ENCODE measurements at places on chromosomes 3 and 15.

DNA sequence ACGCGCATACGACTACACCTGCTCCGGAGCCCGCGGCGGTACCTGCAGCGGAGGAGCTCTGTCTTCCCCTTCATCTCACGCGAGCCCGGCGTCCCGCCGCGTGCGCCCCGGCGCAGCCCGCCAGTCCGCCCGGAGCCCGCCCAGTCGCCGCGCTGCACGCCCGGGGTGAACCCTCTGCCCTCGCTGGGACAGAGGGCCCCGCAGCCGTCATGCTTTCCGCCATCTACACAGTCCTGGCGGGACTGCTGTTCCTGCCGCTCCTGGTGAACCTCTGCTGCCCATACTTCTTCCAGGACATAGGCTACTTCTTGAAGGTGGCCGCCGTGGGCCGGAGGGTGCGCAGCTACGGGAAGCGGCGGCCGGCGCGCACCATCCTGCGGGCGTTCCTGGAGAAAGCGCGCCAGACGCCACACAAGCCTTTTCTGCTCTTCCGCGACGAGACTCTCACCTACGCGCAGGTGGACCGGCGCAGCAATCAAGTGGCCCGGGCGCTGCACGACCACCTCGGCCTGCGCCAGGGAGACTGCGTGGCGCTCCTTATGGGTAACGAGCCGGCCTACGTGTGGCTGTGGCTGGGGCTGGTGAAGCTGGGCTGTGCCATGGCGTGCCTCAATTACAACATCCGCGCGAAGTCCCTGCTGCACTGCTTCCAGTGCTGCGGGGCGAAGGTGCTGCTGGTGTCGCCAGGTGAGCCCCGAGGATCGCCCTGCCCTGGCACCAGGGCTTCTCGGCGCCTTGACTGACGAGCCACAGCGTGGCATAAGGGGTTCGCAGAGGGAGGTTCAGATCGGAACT lies 420 bp downstream of the SLC27A2 start:
- H3K27ac ChIP-seq: no peak overlapping the region
- H3K4me1 ChIP-seq: no peaks in the 10 kb centered on the region
- peak overlapping the region; percentile 46 for H3K4me3 ChIP-seq
- no peaks in the 10 kb centered on the region for H3K36me3 ChIP-seq

DNA sequence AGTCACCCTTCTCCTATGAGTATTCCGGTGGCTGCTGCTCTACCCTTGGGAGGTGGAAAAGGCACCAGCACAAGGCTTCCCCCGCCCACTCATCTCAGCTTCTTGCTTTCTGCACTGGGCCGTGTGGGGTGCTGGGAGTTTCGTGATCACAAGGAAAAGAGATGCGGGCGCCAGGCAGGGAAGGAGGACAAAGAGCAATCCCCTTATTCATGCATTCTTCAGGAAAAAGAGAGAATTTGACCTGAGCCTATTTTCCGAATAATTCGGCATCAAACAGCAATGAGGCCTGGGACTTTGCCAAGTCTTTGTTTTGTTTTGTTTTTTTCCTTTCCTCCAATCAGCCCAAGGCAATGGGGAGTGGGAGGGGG lies 102.2 kb upstream of the LPP start:
- no peaks in the 10 kb centered on the region for H3K27me3 ChIP-seq
- no peaks in the 10 kb centered on the region for H3K36me3 ChIP-seq
- H3K27ac ChIP-seq: no peak overlapping the region
- DNase-seq: no peak
- H3K4me1 ChIP-seq: peaks cover 4% of the 10 kb centered on the region
- no peak overlapping the region for H3K4me3 ChIP-seq

- H3K4me3 ChIP-seq: no peak overlapping the region
- no peaks in the 10 kb centered on the region for H3K4me1 ChIP-seq
- no peaks in the 10 kb centered on the region for H3K27me3 ChIP-seq
- no peaks in the 10 kb centered on the region for H3K36me3 ChIP-seq
- DNase-seq: no peak
Observed at GRCh38 chr3:4795905-4796304, 183.3 kb upstream of the BHLHE40 start.

GRCh38 chr15:71807691-71808091 lies 2.7 kb upstream of the NR2E3 start:
- H3K4me1 ChIP-seq: peaks cover 11% of the 10 kb centered on the region
- no peak overlapping the region for H3K27ac ChIP-seq
- no peak for DNase-seq
- no peaks in the 10 kb centered on the region for H3K36me3 ChIP-seq
- no peaks in the 10 kb centered on the region for H3K27me3 ChIP-seq
- no peak overlapping the region for H3K4me3 ChIP-seq

- H3K36me3 ChIP-seq: no peaks in the 10 kb centered on the region
- H3K27me3 ChIP-seq: no peaks in the 10 kb centered on the region
- DNase-seq: no peak
- H3K27ac ChIP-seq: no peak overlapping the region
- H3K4me1 ChIP-seq: peaks cover 3% of the 10 kb centered on the region
Observed at GRCh38 chr3:160707187-160707794, 30.3 kb downstream of the ARL14 start.

DNA sequence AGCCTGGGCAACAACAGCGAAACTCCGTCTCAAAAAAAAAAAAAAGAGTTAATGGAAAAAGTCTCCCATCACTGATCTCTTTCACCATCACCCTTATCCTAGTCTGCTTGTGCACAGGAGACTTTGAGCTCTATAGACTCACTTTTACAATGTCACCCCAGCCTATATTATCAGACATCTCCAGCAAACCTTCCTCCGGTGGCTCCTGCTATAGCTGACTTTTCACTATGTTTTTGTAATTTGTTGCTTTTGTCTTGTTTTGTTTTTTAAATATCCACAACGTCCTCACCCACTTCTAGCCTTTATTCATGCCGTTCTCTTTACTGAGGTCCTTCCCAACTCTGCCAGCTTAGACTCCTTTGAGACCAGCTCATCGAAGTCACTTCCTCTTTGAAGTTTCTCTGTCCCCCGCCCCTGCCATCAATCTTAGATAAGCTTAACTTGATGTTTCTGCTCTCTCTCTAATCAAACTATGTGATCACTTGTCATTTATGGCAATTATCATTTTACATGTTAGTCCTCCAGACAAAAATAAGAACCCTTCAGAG lies 82.7 kb upstream of the CHD2 start:
- H3K4me3 ChIP-seq: no peak overlapping the region
- H3K27me3 ChIP-seq: no peaks in the 10 kb centered on the region
- H3K4me1 ChIP-seq: peaks cover 7% of the 10 kb centered on the region
- no peak for DNase-seq
- no peaks in the 10 kb centered on the region for H3K36me3 ChIP-seq

DNA sequence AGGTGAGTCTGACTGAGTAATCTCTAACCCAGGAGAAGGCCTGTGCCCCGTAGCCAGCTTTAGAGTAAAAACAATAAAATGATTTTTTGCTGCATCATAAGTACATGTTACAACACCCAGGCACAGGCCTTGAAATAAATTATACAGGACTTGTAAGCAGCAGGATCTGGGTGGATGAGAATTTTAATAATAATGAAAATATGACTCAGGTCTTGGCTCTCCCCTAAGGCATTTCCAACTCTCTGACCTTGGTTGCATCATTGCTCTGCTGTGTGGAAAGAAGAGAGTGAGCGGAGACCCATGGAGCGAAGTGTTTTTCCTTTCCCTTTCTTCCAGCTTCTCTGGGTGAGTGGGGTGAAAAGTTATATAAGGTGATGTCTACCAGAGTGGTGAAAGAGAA lies 44.6 kb downstream of the EOMES start:
- no peak overlapping the region for H3K27ac ChIP-seq
- H3K4me1 ChIP-seq: no peaks in the 10 kb centered on the region
- no peaks in the 10 kb centered on the region for H3K36me3 ChIP-seq
- H3K27me3 ChIP-seq: no peaks in the 10 kb centered on the region
- no peak for DNase-seq

DNA sequence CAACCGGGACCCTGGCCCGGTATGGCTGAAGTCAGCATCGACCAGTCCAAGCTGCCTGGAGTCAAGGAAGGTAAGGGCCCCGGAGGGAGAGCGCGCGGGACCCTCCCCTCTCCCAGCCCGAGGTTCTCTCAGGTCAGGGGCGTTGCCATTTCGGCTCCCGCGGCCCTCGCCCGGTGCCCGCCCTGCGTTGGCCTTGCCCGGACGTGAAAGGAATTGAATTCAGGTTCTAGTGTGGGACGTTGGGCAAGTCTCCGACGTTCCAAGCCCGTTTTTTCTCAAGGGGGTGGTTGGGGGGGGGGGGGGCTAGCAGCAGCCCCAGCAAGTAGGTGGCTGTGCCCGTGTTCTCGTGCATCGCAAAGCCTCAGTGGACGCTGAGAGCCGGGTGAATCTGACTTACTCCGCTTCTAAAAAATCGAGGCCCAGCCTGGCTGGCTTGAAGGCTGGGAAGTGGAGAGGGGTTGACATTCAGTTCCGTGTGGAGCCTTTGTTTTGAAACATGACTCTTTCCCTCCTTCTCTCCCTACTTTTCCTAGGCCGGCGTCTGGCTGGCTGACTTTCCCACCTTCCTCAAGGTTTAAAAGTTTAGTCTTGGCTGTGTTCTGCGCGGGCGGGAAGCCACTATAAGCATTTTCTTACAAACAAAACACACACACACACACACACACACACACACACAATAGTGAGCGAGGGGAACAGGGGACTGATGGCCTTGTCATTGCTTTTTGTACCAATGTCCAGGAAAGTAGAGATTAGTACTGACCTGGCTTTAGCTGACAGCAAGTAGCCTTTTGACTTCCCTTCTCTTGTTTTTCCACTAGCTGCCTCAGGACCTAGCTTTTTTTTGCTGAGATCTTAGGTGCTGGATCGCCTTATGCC lies at the start of gene UTS2B:
UTS2B (minus strand) TSS at position 873 of the 876 bp plus-strand sequence. CDS start 48,337 bp downstream, outside the sequence.
- H3K4me3 ChIP-seq: peak within 1 kb of the TSS; percentile 94
- peaks cover 8% of the 10 kb centered on the region for H3K27me3 ChIP-seq
- no peak within 1 kb of the TSS for H3K27ac ChIP-seq
- no peaks in the 10 kb centered on the region for H3K36me3 ChIP-seq
- no peaks in the 10 kb centered on the region for H3K4me1 ChIP-seq

- no peaks in the 10 kb centered on the region for H3K27me3 ChIP-seq
- H3K36me3 ChIP-seq: no peaks in the 10 kb centered on the region
- DNase-seq: no peak
- no peak overlapping the region for H3K4me3 ChIP-seq
- no peak overlapping the region for H3K27ac ChIP-seq
Observed at GRCh38 chr15:63020759-63021430, 21.7 kb upstream of the TPM1 start.

DNA sequence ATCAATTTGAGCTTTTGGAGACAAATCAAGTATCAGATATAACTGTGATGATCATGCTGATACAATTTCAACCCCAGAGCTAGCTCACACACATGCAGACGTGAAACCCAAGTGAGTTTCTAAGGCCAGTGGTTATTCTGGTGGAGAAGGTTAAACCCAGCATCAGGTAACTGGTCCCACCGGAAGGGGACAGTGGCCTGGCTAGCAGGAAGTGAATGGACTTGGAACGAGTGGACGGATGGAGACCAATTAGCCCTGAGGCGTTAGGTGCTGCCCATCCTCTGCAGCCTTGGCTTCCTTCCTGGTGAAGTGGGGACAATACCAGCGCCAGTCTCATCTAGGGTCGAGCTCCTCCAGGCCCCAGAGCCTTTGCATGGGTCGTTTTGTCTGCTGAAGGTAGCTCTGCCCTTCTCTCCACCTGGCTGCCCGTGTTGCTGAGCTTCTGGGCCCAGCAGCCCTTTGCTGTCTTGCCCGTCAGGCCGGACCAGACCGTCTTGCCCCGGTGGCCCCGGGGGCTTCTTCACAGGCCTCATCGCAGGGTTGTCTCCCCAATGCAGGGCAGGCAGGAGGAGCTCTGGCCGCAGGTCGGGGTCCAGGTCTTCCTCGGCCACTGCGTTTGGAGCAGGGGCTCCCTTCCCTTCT lies 915 bp upstream of the KCTD6 start:
- peak overlapping the region; percentile 8 for H3K4me3 ChIP-seq
- H3K27me3 ChIP-seq: no peaks in the 10 kb centered on the region
- H3K27ac ChIP-seq: no peak overlapping the region
- no peaks in the 10 kb centered on the region for H3K36me3 ChIP-seq
- DNase-seq: no peak
- peaks cover 7% of the 10 kb centered on the region for H3K4me1 ChIP-seq

- no peak overlapping the region for H3K27ac ChIP-seq
- no peaks in the 10 kb centered on the region for H3K27me3 ChIP-seq
- DNase-seq: no peak
Observed at GRCh38 chr3:15541371-15541770, 19.9 kb upstream of the COLQ start.

GRCh38 chr3:19250959-19251610 lies 102.8 kb downstream of the KCNH8 start:
- H3K27me3 ChIP-seq: no peaks in the 10 kb centered on the region
- peaks cover 2% of the 10 kb centered on the region for H3K4me1 ChIP-seq
- no peak for DNase-seq

- no peak for DNase-seq
- no peak overlapping the region for H3K27ac ChIP-seq
- no peaks in the 10 kb centered on the region for H3K4me1 ChIP-seq
- no peaks in the 10 kb centered on the region for H3K36me3 ChIP-seq
Observed at GRCh38 chr3:189624130-189624529, 7.1 kb upstream of the TP63 start.

DNA sequence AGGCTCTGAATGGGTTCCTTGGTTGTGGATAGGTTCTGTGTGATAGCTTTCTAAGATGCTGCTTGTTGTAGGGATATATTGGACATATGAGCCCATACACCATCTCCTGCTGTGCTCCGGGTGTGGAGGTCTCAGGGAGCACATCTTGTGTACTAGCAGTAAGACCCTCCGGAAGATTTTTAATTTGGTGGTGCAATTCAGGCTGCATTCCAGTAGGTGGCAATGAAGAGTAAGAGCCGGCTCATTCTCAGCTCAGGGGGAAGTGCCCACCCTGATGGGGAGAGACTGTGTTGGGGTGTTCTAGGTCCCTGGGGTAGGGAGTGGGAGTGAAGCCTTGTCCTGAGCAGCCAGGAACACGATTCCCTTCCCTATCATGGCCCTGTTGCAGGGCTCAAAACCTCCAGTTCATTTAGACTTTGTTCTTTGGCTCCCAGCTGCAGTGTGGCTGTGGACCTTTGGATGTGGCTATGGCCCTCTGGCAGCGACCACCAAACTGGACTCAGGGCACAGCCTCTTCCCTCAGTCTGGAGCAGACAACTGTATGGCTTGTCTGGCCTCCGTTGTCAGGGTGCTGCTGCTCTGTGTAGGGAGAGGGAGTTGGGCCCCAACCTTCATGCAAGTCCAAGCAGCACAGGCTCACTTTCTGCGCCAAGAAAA lies 104.7 kb downstream of the UNC13C start:
- H3K27ac ChIP-seq: no peak overlapping the region
- no peaks in the 10 kb centered on the region for H3K36me3 ChIP-seq
- no peaks in the 10 kb centered on the region for H3K27me3 ChIP-seq
- H3K4me1 ChIP-seq: no peaks in the 10 kb centered on the region
- no peak overlapping the region for H3K4me3 ChIP-seq

GRCh38 chr15:25933456-25934158 lies 70.5 kb upstream of the ATP10A start:
- peaks cover 1% of the 10 kb centered on the region for H3K4me1 ChIP-seq
- H3K4me3 ChIP-seq: no peak overlapping the region
- no peaks in the 10 kb centered on the region for H3K36me3 ChIP-seq
- no peaks in the 10 kb centered on the region for H3K27me3 ChIP-seq
- DNase-seq: peak; percentile 45

DNA sequence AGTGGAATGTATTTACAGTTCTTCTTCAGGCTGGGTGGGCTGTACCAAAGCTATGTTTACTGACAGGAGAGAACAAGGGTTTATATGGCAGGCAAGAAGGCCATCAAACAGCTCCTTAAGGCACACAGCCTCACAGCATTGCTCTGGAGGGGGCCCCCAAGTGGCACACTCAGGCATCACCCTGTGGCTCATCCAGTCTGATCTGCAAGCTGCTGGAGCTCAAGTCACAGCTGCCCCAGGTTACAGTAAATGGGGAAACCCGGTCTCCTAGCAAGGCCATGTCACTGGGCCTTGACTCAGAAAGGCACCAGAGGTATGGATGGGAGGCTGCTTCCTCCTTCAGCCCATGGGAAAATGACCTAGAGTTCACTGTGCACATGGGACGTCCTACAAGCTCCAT lies 67.5 kb downstream of the TFG start:
- no peak overlapping the region for H3K27ac ChIP-seq
- H3K4me1 ChIP-seq: no peaks in the 10 kb centered on the region
- H3K36me3 ChIP-seq: no peaks in the 10 kb centered on the region
- H3K4me3 ChIP-seq: no peak overlapping the region
- no peaks in the 10 kb centered on the region for H3K27me3 ChIP-seq
